ENCODE measurements at places on chromosomes 4 and X. TPM values are rescaled to one million over a fixed set of nuclear protein-coding genes. Genes with fewer than 3 reads are reported as not detected.
A peak's percentile ranks its signal among the peaks of the same experiment; 100 is the strongest.

CHIC1 gene
- total RNA-seq, result 4.2 TPM

TRO gene
- total RNA-seq, result 2.8 TPM

SYP gene
- total RNA-seq, result 4.3 TPM

SOWAHD gene
- total RNA-seq, result 0.59 TPM

SLC9B1 gene
- 0.28 TPM for total RNA-seq

ITIH6 gene
- total RNA-seq, result not detected

VCX2 gene
- total RNA-seq, result not detected

- no peaks in the 10 kb centered on the region for H3K27me3 ChIP-seq
- H3K27ac ChIP-seq, result no peak overlapping the region
- no peaks in the 10 kb centered on the region for H3K36me3 ChIP-seq
- DNase-seq, result no peak
Observed at GRCh38 chr4:31620476-31620875, 900.3 kb downstream of the PCDH7 start.

DNA sequence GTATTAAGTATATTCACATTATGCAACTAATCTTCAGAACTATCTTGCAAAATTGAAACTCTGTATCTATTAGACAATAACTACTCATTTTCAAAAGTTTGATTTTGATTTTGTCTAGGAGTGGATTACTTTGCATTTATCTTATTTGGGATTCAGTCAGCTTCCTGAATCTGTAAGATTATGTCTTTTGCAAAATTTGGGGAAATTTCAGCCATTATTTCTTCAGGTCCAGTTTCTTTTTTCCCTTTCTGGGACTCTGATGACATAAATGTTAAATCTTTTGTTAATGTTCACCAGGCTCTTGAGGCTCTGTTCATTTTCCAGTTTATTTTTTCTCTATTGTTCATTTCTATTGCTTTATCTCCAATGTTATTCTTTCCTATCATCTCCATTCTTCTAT, 15.0 kb downstream of the RPS6KA3 start:
- H3K4me1 ChIP-seq, result peaks cover 27% of the 10 kb centered on the region
- peaks cover 37% of the 10 kb centered on the region for H3K36me3 ChIP-seq
- H3K4me3 ChIP-seq, result no peak overlapping the region

- no peak overlapping the region for H3K27ac ChIP-seq
- no peaks in the 10 kb centered on the region for H3K27me3 ChIP-seq
- no peak overlapping the region for H3K4me3 ChIP-seq
- DNase-seq, result no peak
- H3K36me3 ChIP-seq, result peaks cover 9% of the 10 kb centered on the region
Observed at GRCh38 chrX:101450961-101451360, 34.3 kb upstream of the ARMCX4 start.

DNA sequence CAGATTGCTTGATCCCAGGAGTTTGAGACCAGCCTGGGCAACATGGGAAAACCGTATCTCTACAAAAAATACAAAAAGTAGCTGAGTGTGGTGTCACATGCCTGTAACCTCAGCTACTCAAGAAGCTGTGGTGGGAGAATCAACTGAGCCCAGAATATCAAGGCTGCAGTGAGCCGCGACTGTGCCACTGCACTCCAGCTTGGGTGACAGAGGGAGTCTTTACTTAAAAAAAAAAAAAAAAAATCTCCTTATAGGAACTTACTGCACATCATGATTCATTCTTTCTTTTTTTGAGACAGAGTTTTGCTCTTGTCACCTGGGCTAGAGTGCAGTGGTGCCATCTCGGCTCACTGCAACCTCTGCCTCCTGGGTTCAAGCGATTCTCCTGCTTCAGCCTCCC, 24.3 kb downstream of the UPF3B start:
- peaks cover 30% of the 10 kb centered on the region for H3K36me3 ChIP-seq
- H3K27me3 ChIP-seq, result no peaks in the 10 kb centered on the region
- H3K27ac ChIP-seq, result no peak overlapping the region

DNA sequence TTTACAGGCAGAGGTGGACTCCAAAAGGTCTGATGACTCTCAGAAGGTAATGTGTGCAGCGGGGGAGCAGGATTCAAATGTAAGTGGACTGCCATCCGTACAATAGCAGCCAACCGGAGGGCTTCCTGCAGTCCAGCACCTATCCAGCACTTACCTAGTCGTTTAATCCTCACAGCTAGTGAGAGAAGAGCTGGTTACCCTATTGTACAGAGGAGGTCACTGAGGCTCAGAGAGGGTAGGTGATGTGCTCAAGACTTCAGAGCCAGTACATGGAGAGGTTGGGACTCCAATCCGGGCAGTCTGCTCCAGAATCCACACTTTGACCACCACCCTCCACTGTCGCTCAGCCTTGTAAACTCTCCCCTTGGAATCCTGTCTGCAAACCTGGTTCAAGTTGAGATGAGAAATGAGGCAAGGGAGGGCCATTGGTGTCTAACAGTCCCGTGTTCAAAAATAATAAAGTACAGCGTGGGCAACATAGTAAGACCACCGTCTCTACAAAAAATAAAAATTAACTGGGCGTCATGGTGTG, 22.5 kb upstream of the JAKMIP1 start:
- no peak for DNase-seq
- H3K27ac ChIP-seq, result no peak overlapping the region
- no peaks in the 10 kb centered on the region for H3K36me3 ChIP-seq
- peaks cover 59% of the 10 kb centered on the region for H3K27me3 ChIP-seq
- no peak overlapping the region for H3K4me3 ChIP-seq

DNA sequence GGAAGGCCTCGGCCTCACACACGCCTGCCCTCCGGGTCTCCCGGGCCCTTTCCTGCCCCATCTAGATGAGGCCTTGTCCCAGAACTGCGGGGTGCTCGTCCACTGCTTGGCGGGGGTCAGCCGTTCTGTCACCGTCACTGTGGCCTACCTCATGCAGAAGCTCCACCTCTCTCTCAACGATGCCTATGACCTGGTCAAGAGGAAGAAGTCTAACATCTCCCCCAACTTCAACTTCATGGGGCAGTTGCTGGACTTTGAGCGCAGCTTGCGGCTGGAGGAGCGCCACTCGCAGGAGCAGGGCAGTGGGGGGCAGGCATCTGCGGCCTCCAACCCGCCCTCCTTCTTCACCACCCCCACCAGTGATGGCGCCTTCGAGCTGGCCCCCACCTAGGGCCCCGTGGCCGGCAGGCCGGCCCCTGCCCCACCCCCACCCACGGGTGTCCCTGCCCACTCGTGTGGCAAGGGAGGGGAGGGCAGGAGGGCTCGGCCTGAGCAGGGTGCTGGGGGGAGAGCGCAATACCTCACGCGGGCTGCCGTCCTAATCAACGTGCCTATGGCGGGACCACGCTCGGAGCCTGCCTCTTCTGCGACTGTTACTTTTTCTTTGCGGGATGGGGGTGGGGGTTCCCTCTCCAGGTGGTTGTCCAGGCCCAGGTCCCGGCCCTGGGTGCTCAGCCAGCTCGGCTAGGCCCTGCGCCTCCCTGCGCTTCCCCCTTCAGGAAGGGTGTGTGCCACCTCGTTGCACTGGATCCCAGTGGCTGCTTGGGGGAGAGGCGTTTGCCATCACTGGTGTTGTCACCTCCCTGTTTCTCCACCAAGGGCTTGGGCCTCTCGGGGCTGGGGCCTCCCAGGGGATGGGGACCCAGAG, 3.1 kb downstream of the DUSP9 start:
- no peaks in the 10 kb centered on the region for H3K4me1 ChIP-seq
- H3K4me3 ChIP-seq, result no peak overlapping the region
- H3K36me3 ChIP-seq, result no peaks in the 10 kb centered on the region

GRCh38 chr4:37827030-37827685, 672 bp downstream of the PGM2 start:
- peaks cover 40% of the 10 kb centered on the region for H3K4me1 ChIP-seq
- peak; percentile 11 for DNase-seq
- H3K27ac ChIP-seq, result peak overlapping the region; percentile 87
- H3K4me3 ChIP-seq, result peak overlapping the region; percentile 91

- H3K36me3 ChIP-seq, result no peaks in the 10 kb centered on the region
- no peaks in the 10 kb centered on the region for H3K4me1 ChIP-seq
- H3K27ac ChIP-seq, result no peak overlapping the region
Observed at GRCh38 chr4:172776203-172776861, 392.3 kb upstream of the GALNT7 start.

- no peaks in the 10 kb centered on the region for H3K27me3 ChIP-seq
- peaks cover 2% of the 10 kb centered on the region for H3K4me1 ChIP-seq
- DNase-seq, result no peak
- no peak overlapping the region for H3K27ac ChIP-seq
Observed at GRCh38 chr4:54843106-54843505, 185.3 kb downstream of the KIT start.

DNA sequence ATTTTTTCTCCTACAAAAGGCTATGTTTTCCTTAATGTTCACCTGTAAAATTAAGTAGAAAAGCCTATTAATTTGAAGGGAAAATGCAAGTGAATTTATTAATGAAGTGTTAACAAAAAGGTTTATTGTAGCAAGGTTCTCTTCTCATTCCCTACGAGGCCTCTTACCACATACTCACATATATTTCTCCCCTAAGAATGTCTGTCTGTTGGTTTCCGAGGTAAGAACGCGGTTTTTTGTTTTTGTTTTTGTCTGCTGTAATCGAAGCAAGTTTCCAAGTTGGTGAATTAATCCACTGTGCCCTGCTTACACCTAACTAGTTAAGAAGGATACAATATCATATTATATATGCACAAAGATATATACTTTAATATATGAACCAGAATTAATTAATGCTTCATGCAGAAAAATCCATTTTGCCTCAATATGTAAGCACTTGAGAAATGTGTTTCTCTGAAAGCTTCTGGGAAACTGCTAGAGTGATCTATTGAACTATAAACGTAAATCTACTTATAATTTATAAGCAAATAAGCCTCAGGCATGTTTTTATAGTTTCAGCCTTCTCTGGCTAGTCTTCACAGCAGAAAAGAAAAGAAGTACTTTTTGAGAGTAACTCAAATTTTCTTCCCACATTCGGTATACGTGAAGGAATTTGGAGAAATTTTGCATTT, 120.8 kb downstream of the EGF start:
- no peak overlapping the region for H3K27ac ChIP-seq
- peaks cover 33% of the 10 kb centered on the region for H3K27me3 ChIP-seq
- DNase-seq, result no peak
- peaks cover 7% of the 10 kb centered on the region for H3K4me1 ChIP-seq
- H3K4me3 ChIP-seq, result no peak overlapping the region
- no peaks in the 10 kb centered on the region for H3K36me3 ChIP-seq

DNA sequence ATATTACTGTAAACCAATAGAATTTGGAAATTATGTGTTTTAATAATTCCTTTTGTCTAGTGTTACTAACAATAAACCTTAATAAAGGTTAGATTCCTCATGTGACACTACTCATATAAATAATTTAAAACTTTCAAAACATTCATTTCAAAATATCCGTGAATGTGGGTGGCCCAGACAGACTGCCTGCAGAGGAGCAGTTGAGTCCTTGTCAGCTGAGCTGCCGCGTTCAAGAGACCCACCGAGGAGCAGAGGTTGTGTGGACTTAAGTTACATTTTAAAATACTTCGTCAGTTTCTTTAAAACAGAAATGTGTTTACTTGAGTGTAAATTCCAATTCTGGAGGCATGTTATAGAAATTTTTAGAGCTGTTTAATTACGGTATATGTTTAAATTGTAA, 64.2 kb upstream of the HGFAC start:
- no peak for DNase-seq
- peaks cover 7% of the 10 kb centered on the region for H3K36me3 ChIP-seq
- no peak overlapping the region for H3K27ac ChIP-seq
- H3K27me3 ChIP-seq, result peaks cover 4% of the 10 kb centered on the region
- H3K4me3 ChIP-seq, result no peak overlapping the region

DNA sequence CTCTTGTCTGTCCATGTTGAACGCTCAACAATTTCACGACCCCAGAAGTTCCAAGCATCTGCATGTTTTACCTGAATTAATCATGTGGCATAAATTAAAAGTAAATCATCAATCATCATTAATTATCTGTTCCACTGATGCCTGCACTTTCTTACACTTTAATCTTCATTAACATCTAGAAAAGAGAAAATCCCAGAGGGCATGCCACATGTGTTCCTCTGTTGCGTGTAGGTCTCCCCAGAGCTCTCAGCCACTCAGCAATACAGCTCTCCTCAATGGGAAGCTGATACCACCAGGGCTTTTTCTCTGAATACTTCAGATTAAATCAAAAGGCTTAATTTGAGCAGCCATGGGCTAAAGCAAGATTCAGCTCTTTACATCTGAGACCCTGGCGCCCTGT, 722.4 kb upstream of the TENM3 start:
- no peak overlapping the region for H3K27ac ChIP-seq
- no peaks in the 10 kb centered on the region for H3K27me3 ChIP-seq
- H3K4me3 ChIP-seq, result no peak overlapping the region
- no peak for DNase-seq
- no peaks in the 10 kb centered on the region for H3K4me1 ChIP-seq
- H3K36me3 ChIP-seq, result no peaks in the 10 kb centered on the region

GRCh38 chrX:16445166-16445752, 204.7 kb upstream of the S100G start:
- no peak overlapping the region for H3K4me3 ChIP-seq
- no peak for DNase-seq
- H3K4me1 ChIP-seq, result no peaks in the 10 kb centered on the region
- no peaks in the 10 kb centered on the region for H3K36me3 ChIP-seq

GRCh38 chr4:23169608-23170311, 477.0 kb downstream of the GBA3 start:
- H3K27me3 ChIP-seq, result no peaks in the 10 kb centered on the region
- no peak for DNase-seq
- no peak overlapping the region for H3K4me3 ChIP-seq
- H3K4me1 ChIP-seq, result no peaks in the 10 kb centered on the region
- no peak overlapping the region for H3K27ac ChIP-seq

DNA sequence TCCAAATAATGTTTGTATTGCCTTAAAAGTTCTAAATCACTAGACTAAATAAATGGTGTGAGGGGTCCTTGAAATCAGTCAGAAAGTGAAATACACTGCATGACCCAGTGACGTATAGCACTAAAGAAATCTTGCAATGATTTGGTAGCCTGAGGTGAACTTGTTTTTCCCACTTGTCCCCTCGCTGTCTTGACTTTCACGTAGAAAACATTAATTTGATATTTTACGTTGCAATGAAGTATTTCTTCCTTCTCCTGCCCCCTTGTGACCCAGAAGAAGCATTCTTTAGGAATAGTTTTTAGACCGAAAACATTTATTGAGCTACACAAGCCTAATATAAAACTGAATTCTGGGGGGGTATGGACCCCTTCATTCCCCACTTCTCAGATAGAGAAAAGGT, 3.7 kb downstream of the KLB start:
- H3K27me3 ChIP-seq, result peaks cover 6% of the 10 kb centered on the region
- H3K4me1 ChIP-seq, result no peaks in the 10 kb centered on the region
- no peak for DNase-seq

DNA sequence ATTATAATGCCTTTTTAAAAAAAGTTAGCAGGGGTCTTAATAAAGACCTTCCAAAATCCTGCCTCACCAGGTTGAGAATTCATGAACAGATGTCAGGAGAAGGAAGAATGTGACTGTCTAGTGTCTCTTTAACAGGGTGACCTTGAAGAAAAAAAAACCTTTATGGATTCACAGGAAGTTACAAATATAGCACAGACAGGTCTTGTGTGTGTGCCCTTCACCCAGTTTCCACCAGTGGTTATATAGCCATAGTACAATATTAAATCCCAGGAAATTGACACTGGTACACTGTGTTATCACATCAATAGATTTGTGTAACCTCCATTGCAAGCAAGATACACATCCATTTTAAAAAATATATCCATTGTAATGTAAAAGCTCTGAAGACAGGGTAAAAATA, 43.7 kb downstream of the HADH start:
- peaks cover 49% of the 10 kb centered on the region for H3K36me3 ChIP-seq
- H3K4me3 ChIP-seq, result no peak overlapping the region
- H3K27me3 ChIP-seq, result no peaks in the 10 kb centered on the region

- no peak overlapping the region for H3K27ac ChIP-seq
- H3K4me1 ChIP-seq, result peaks cover 6% of the 10 kb centered on the region
- no peaks in the 10 kb centered on the region for H3K27me3 ChIP-seq
- no peak for DNase-seq
- H3K4me3 ChIP-seq, result no peak overlapping the region
Observed at GRCh38 chr4:74267998-74268606, 40.2 kb upstream of the EPGN start.

Data from activated T-helper 2 cell treated with anti-CD3 and anti-CD28 coated beads, Interferon-gamma antibody, Interleukin-2, Interleukin-4, amounts not matched to agents 10 μg/mL and 5 μg/mL and 100 μg/mL, durations not matched to agents 14 hours and 24 hours and 36 hours (primary cell).